ENCODE measurements at places on chromosomes 3 and 15.

DNA sequence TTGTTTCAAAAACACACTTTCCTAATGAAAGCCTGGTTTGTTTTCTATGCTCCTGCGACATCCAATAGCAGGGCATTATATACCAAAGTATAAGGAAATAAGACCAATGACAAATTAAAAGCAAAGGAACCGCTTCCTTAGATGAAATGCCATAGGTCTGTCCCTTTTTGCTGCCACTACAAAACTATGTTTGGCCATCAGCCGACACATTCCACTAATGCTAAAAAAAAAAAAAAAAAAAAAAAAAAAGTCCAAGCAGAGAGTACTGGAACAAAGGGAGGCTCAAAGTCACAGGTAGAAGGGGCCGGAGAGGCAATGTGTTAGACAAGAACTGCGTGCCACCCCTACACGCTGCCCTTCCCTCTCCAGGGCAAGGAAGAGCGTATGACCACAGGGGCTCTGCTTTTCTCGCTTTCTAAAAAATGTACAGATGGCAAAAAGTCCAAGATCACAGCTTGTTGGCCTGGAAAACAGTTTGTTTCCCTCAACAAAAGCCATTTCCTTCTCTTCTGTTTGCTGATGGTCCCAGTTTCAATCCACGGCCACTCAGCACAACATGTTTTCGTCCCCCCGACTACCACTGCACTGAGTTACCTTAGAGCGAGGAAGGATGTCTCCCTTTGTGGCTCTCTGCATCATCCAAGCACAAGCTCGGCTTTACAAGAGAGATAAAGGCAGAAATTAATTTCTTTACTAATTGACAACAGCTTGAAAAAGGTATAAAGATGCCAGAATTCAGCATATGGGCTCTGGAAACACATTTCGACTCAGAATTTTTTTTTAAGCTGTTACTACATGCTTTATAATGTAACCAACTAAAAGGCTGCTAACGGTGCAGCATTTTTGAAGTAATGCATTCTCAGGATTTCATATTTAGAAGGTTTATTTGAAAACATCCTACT lies 70.8 kb downstream of the ABTB1 start:
- DNase-seq = no peak

DNA sequence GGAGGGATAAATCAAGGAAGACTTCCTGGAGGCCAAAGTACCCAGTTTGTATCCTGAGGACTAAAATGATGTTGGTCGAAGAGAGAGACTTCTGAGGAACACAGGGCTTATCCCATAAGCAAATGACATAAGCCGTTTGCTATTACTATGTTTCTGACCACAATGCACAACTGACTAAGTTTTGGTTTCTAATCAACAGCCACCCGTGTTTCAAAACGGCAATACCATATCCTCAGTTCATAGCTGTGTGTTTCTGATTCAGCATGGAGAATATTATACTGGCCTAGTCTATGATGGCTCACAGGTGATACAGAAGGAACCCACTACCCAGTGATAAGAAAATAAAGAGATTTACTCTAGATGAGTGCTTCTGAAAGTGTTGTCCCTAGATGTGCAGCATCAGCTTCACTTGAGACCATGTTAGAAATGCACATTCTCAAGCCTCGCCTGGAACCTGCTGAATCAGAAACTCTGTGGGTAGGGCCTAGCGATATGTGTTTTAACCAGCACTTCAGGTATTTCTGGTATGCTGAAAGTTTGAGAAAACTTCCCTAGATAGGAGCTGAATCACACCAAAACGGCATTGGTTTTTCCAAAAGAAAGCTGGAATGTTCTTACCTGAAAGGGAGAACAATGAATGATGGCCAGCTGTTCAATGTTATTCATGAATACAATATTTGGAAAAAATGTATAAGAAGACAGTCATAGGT lies 639.7 kb upstream of the NR2F2 start:
- DNase-seq = no peak

- DNase-seq = no peak
These were observed 66.3 kb downstream of the RLBP1 start for GRCh38 chr15:89155122-89155521.

GRCh38 chr3:151265866-151266265 lies 12.5 kb downstream of the P2RY14 start:
- no peak for DNase-seq
